ENCODE measurements at places on chromosomes 4 and X.

DNA sequence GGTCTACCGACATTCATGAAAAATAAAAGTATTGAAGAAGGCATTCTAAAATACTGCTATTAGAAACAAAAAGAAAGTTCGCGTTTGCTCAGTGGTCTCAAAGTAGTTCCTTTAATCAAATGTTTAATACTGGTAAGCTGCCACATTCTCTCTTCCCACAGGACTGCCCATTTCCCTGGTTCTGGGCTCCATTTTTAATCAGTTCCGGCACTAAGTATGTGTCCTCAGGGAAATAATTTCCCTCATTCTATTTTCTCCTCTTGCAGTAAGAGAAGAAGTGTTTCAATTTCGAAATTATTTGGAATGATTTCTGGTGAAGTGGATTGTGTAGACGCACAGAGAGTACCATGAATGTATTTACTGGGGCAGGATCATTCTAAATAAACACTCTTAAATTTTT is 17.5 kb downstream of the VCX3A start:
- DNase-seq: no peak

DNA sequence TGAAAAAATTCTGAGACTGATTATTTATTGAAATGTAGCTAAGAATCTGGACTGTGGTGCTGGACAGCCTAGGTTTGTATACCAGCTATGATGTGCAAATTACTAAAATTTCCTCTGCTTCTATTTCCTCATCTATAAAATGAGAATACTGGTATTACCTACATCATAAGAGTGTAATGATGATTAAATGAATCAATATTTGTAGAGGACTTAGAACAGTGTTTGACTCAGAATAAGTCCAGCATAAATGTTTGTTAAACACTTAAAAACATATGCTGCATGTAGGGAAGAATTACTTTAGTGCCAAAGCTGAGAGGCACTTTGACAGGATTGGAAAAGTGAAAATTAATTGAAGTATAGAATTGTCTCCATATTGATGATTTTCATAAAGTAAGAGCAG is 55.3 kb upstream of the TMPRSS11F start:
- DNase-seq: no peak

GRCh38 chr4:95742872-95743271 is 97.0 kb upstream of the PDHA2 start:
- no peak for DNase-seq

DNA sequence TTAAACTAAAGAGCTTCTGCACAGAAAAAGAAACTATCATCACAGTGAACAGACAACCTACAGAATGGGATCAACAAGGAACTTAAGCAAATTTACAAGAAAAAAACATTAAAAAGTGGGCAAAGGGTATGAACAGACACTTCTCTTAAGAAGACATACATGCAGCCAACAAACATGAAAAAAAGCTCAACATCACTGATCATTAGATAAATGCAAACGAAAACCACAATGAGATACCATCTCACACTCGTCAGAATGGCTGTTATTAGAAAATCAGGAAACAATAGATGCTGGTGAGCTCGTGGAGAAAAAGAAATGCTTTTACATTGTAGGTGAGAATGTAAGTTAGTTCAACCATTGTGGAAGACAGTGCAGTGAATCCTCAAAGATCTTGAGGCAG is 27.8 kb downstream of the PAPSS1 start:
- DNase-seq: no peak

DNA sequence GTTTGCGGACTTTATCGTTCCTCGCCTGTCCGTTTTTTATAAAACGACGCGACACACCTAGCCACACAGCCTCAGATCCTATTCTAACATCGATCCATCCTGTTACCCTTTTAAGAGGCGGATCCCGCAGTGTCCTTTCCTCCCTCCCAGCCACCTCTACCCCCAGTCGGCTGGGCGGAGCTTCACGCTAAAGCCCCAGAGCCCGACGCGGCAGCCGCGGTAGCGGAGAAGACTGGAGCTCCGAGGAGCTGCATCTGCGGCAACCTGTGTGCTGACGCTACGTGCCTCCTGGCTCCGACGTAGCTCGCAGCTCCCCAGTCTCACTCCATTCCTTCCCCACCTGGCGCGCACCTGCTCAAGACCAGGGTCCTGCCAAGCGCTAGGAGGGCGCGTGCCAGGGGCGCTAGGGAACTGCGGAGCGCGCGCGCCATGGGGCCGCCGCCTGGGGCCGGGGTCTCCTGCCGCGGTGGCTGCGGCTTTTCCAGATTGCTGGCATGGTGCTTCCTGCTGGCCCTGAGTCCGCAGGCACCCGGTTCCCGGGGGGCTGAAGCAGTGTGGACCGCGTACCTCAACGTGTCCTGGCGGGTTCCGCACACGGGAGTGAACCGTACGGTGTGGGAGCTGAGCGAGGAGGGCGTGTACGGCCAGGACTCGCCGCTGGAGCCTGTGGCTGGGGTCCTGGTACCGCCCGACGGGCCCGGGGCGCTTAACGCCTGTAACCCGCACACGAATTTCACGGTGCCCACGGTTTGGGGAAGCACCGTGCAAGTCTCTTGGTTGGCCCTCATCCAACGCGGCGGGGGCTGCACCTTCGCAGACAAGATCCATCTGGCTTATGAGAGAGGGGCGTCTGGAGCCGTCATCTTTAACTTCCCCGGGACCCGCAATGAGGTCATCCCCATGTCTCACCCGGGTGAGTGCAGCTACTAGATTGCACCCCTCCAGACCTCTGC is at the start of gene RNF128:
TSS of gene RNF128 (plus strand) at position 217 of the 953 bp plus-strand sequence. CDS start at position 430, 213 bp downstream.
- DNase-seq: no peak

GRCh38 chr4:14193601-14194000 is 566.1 kb upstream of the BOD1L1 start:
- no peak for DNase-seq

GRCh38 chrX:8191022-8191421 is 20.0 kb upstream of the VCX2 start:
- no peak for DNase-seq

DNA sequence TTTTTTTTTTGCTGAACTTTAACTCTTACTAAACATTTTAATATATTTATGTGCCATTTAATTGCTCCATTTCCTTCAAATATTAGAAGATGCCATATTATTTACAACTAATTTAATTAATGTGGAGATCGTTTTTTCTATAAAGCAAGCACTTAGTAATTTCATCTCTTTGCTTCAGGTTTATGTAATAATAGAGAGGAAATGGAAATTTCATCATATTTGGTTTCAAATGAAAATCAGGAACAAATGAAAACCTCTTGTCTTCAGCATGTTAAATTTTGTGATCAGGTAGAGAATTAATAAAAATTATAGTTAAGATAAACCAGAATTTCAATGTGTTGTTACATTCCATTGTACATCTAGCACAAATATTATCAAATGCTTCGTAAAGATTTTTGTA is 120.1 kb downstream of the SYNPO2 start:
- DNase-seq: no peak

DNA sequence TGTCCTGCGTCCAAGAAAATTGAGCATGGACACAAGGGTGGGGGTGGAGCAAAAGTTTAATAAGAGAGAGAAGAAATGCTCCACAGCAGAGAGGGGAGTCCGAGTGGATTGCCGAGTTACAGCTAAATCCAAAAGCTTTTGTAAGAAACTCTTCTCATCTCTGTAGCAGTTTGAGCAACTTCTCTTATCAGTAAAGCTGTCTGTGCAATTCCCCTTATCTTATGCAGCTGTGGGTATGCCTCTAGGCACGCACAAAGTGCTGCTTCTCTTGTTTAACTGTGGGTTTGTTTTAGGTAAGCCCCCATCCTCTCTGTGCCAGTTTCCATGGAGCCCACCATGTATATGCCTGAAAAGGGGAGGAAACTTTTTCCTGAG is 44.8 kb downstream of the HMGB2 start:
- DNase-seq: no peak

DNA sequence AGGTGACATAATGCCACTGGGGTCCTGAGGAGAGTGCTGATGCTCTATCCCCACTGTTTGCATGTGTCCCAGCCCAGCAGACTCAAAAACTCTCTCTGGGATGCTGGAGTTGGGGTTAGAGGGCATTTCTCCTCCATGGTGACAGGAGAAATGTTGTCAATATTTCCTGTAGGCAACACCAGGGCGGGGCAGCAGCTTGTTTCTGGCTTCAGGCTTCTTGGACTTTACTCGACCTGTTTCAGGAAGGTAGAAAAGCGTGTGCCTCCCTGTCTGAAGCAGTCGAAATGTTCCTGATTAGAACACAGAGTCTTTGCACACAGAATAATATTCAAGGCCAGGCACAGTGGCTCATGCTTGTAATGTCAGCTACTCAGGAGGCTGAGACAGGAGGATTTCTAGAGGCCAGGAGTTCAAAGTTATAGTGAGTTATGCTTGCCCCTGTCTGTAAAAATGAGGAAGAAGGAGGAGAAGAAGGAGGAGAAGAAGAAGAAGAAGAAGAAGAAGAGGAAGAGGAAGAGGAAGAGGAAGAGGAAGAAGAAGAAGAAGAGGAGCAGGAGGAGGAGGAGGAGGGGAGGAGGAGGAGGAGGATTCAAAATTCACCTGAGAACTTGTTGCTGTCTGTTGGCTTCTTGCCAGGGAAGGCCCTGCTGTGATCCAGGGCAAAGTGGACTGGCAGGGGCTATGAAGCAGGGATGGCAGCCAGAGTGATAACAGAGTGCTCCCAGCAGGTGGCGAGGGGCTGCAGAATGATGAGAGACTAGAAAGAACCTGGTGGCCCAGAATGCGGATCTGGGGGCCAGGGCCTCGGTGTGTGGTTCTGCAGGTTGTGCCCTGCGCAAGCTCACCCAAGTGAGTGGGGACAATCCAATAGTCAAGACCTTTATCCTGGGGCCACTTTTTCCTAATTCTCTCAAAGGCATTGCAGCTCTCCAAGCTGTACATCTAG is 82.9 kb downstream of the RTL5 start:
- DNase-seq: no peak

DNA sequence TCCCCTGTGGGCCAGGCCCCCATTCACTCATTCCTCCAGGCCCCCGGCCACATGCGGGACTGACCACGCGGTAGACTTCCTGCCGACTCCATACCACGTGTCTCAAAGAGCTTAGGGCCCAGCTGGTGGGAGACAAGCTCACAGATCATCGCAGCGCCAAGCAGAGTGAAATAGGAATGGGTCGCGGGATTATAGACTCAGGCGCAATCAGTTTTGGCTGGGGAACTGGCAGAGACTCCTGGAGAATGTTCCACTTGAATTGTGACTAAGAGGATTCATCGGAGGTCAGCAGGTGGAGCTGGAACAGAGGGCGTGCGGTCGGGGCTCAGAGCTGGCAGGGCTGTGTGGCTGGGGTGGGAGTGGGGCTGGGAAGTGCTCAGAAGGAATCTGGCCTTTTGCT is 15.6 kb downstream of the ATP2B3 start:
- no peak for DNase-seq

- DNase-seq: no peak
Measured at GRCh38 chr4:828641-829271, 2.8 kb upstream of the CPLX1 start.

- no peak for DNase-seq
Measured at GRCh38 chr4:24719615-24720014, 75.8 kb upstream of the SOD3 start.

- no peak for DNase-seq
Measured at GRCh38 chrX:106621836-106622235, 10.1 kb downstream of the RADX start.
